ENCODE measurements at places on chromosomes 13 and 19. TPM values are rescaled to one million over a fixed set of nuclear protein-coding genes. Genes with fewer than 3 reads are reported as not detected.

- DNase-seq: no peak
Measured at GRCh38 chr13:63249411-63250187, 1834.0 kb upstream of the PCDH20 start.

DNA sequence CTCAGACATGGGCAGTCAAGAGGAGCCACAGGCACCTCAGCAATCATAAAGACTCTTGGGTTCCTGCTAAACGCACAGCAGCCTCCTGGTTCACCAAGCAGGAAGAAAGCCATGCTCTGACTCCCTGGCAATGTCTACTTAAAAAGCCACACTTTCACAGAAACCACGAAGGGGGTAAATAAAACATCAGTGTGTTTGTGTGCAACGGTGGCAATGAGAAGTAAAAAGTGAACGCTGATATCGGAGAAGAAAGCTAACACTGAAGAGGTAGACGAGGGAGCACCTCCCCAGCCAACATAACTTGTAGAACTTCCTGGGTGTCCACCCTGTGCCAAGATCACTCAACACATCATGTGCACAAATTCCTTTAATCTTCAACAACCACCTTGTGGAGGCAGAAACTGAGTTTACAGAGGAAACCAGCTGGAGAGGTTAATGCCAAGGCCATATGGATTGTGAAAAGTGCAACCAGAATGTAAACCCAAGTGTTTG is 30.2 kb downstream of the HSPH1 start:
- DNase-seq: no peak

- no peak for DNase-seq
Measured at GRCh38 chr19:4445963-4446703, 11.5 kb downstream of the UBXN6 start.

GRCh38 chr13:86976521-86977324 is 694.4 kb upstream of the SLITRK5 start:
- no peak for DNase-seq

DNA sequence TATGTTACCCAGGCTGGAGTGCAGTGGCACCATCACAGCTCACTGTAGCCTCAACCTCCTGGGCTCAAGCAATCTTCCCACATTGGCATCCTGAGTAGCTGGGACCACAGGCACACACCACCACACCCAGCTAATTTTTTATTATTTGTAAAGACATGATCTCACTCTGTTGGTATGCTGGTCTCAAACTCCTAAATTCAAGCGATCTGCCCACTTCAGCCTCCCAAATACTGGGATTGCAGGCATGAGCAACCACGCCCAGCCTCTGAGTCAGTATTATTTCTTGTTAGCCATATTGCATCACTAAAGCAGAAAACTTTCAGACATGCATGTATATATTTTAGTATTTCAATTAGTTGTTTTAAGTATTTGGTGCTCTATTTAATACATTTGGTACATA is 376.4 kb downstream of the GPC6 start:
- DNase-seq: peak; percentile 53

- DNase-seq: peak; percentile 65
Measured at GRCh38 chr19:48290401-48290770, 20.5 kb downstream of the ZNF114 start.

IER2 gene
- total RNA-seq: 26.0 TPM

DNA sequence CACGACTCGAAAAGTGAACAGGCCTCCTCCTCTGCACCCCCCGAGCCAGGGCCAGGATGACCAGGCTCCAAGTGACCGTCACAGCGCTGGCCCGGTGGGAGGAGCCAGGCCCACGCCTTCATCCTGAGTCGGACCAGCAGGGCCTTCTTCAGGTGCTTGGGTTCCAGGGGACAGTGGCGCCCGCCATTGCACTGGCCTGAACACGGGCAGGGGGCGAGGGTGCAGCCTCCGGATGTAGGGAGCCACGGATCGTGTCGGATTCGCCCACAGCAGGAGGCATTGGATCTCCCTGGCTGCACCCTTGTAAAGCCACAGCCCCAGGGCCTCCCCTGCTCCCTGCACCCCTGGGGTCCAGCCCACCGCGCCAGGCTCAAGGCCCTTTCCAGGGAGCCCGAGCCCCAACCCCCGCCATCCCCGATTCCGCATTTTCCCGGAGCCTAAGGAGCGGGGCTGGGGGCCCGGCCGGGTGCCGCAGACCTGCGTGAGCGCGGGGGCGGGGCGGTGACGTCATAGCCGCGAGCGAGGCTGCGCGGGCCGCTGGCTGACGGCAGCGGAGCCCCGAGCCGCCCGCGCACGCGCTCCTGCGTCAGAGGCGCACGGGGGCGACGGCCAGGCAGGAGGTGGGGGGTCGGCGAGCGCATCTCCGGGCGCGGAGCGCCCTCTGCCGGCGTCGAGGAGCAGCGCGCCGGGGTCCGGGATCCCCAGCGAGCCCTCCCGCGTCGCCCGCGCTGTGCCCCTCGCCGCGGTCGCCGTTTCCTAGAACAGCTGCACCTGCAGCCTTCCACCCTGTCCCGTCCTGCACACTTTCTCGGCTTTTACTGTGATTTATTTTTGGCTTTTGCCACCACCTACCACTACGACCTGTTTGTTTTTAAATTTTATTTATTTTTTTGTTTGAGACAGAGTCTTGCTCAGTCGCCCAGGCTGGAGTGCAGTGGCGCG is 1.5 kb upstream of the ATP5F1D start:
- peak; percentile 90 for DNase-seq

DNA sequence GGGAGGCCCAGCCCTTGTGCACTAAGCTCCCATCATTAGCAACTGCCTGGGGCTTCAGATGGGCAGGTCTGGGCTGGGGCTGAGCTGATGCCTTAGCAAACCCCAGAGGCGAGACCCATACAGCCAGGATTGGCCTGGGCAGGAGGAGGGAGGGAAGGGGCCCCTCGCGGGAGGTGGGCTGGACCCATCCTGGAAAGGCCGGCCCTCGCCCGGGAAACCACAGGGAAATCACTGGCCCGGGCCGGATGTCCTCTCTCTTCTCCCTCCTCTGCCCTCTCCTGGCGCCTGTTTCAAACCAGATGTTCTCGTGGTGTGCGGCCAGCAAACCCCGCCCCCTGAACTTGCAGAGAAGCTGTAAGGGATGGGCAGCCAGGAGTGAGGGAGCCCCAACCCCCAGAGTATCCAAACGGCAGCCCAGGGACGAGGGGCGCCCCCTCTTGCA is 43.1 kb downstream of the TMEM255B start:
- peak; percentile 90 for DNase-seq

GRCh38 chr13:111846391-111847159 is 220.4 kb upstream of the SOX1 start:
- no peak for DNase-seq

DNA sequence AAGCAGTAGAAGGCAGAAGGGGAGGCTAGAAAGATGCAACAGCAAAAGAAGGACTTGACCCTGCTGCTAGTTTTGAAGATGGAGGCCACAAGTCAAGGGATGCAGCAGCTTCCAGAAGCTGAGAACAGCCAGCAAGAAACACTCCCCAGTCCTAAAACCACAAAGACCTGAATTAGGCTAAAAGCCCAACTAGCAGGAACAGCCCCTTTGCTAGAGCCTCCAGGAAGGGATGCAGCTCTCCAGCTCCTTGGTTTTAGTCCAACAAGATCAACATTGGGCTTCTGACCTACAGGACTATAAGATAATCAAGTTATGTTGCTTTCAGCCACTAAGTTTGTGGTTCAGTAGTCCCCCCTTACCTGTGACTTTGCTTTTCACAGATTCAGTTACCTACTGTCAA is 10.5 kb upstream of the LATS2 start:
- DNase-seq: peak; percentile 88

DNA sequence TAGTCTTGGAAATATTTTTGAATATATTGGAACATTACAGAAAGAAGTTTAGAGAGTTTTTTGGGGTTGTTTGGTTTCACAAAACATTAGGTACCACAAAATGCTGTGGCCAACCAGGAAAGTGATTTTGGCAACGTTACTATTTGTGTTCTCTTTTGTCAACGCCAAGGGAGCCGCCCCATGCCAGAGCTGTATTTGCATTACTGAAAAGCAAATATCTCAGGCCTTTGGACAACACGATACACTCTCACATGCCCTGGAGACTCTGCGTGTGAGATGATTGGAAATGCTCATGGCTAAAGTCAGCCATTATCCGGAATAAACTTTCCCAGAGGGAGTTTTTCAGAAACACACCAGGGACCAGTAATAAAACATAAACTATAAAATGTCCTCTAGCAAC is 324.6 kb downstream of the SHISA2 start:
- no peak for DNase-seq

MBD3L3 gene
- 1.9 TPM for total RNA-seq
